ENCODE measurements at places on chromosomes 2 and 18.

GRCh38 chr2:109197491-109198418 lies 68.8 kb downstream of the SH3RF3 start:
- DNase-seq = no peak

- no peak for DNase-seq
These were observed 87.8 kb downstream of the ACOXL start for GRCh38 chr2:110820128-110820527.

DNA sequence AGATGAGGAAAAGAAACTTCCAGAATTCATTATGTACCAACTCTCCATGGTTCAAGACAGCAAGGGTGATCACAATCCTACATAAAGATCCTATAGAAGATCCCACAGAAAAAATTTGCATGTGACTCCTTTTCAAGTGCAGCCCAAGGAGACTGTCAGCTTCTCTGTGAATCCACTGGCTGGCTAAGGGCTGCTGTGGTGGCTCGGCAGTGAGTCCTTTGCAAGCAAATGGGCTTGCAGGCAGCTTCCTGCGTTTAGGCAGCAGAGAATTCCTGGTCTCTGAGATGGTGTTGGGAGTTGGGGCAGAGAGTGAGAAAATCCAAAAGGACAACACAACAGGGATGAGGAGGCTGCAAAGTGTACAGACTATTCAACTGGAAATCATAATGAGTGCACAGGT lies 43.4 kb downstream of the NABP1 start:
- no peak for DNase-seq

DNA sequence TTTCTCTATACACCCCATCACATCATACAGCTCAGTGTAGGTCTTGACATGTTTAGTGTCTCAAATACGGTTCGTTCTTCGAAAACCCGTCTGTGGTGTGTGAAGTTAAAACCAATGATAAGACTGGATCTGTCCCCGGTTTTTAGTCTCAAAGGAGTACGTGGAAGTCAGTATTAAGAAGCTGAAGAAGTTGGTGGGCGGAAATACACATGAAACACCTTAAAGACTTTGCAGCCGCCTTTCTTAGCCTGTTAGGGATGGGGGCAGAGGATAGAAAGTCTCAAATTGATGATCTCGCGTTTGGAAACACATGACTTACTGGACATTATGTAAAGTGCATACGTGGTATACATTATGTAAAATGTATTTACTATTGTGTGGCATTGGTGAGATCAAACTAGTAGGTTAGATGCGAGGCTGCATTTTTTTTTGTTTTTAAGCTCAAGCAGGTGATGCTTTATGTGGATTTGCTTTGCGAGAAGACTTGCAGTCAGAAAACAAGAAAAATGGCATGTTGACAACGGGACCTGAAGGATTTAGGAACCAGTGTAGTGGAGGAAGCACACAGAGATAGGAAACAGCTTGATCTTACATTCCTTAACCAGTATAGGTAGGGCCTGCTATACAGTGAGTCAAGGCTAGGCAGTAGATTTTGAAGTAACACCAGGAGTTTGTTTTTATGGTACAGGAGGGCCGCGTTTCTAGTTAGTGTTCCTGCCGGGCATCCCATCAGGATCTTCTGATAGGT lies 1.2 kb downstream of the CNOT11 start:
- DNase-seq = no peak

DNA sequence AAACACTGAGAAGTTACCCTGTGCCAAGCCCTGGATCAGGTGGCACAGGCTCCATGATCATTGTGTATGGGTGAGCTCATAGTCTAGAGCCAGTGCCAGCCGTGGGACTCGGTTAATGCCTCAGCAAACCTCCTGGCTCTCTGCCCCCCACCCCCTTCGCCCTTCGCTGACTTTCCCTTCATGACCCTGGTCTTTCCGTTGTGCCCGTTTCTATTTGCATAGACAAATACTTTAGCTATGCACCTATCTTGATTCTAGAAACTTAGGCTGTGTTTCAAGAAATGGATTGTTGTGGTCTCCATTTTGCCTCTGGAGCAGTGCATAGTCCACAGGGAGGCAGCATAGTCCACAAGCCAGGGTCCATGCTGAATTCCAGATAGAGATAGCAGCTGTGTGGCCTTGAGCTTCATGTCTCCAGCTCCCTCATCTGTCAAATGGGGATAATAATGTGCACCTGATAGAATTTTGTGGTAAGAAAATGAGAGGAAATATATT lies 44.8 kb upstream of the KDM3A start:
- DNase-seq = no peak

DNA sequence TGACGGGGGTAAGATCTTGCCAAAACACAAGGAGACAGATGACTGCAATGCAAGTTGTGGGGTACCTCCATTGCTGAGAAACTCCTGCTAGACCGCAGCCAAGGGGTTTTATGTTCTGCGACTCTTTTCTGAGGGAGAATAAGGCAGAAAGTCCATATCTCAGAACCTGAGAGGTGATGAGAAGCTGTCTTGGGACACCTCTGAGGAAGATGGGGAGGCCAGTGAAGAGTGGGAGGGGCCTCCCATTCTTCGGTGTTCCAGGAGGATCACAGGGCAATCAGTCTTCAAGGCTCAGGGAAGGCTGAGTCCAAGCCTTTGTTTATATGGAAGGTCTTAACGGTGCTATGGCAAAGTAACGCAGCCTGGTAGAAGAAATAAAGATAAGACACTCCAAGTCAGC lies 18.0 kb downstream of the CYP27A1 start:
- no peak for DNase-seq

GRCh38 chr2:25250331-25251070 lies 82.1 kb upstream of the POMC start:
- no peak for DNase-seq

DNA sequence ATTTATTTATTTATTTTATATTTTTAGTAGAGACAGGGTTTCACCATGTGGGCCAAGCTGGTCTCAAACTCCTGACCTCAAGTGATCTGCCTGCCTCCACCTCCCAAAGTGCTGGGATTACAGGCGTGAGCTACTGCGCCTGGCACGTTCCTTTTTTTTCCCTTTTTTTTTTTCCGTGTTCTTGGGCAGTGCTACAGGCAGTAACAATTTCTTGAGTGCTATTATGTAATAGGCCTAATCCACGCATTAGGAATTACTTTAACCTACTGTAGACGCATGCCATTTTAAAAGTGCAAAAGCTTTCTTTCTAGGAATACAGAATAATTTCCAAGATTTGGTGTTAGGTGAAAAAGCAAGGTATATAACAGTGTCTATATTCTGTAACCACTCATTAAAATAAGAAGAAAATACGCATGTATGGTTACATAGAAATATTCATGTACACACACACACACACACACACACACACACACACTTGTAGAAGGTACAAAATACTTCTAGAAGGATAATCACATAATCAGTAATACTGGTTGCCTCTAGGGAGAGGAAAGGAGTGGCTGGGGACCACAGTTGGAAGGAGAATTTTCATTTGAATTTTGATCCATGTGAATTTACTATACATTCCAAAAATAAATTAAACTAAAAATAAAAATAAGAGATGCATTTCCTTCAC lies 92.3 kb downstream of the METTL8 start:
- DNase-seq = no peak

All from right renal cortex interstitium (tissue), 3 donors.